ENCODE measurements at places on chromosomes 4 and X. TPM values are rescaled to one million over a fixed set of nuclear protein-coding genes. Genes with fewer than 3 reads are reported as not detected.

- DNase-seq, result no peak
Observed at GRCh38 chr4:146178126-146178525, 2.6 kb downstream of the LSM6 start.

DNA sequence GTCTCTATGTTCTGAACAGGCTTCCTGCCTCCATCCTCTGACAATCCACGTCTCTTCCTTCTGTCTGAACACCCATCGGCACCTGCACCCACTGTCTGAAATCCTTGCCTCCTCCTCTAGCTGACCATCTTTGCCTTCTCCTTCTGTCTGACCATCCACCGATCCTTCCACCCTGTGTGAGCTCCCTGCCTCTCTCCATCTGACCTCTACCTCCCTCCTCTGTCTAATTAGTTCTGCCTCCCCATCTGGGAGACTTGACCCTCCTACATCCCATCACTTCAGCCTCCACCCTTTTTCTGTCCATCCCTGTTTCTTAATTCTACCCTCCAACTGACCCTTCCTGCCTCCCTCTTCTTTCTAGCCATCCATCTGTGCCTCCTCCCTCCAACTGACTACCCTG lies 10.0 kb downstream of the SLC38A5 start:
- no peak for DNase-seq

DNA sequence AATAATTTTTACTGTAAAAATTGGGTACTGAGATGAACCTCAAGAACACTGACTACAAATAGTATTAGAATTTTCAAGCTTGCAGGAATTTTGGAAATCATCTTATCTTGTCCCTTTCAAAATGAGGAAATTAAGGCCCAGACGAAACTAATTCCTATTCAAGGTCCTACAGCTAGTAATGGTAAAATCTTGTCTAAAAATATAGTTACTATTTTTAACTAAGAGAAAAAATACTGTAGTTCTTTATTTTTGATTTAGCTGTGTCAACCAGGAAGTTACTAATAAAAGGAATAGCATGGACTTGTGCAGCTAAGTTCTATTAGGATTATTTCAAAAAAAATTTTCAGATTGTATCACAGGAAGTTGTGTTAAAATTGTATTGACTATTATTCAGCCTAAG lies 12.7 kb downstream of the PRIMPOL start:
- DNase-seq, result no peak

DNA sequence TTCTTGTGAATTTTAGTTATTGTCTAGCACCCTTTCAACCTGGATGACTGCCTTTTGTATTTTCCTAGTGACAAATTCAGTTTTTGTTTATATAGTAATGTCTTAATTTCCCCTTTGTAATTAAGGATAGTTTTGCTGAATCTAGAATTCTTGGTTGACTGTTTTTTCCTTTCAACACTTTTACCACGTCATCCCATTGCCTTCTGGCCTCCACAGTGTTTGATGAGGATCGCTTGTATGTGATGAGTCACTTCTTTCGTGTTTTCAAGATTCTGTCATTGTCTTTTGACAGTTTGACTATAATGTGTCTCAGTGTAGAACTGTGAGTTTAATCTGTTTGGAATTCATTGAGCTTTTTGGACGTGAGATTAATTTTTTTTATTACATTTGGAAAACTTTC lies 30.1 kb downstream of the KDM6A start:
- DNase-seq, result no peak

- no peak for DNase-seq
Observed at GRCh38 chr4:79875344-79875899, 197.6 kb downstream of the ANTXR2 start.

GRCh38 chr4:86831262-86832130 lies 17.7 kb downstream of the SLC10A6 start:
- peak; percentile 39 for DNase-seq

GRCh38 chrX:124239911-124240310 lies 92.5 kb upstream of the TEX13D start:
- no peak for DNase-seq

- DNase-seq, result peak; percentile 40
Observed at GRCh38 chrX:143635915-143636314, at the start of gene SLITRK4. Gene SLITRK4, minus strand, starts transcription at chrX:143636101. Its CDS starts 4,993 bp downstream, at chrX:143631108.

DNA sequence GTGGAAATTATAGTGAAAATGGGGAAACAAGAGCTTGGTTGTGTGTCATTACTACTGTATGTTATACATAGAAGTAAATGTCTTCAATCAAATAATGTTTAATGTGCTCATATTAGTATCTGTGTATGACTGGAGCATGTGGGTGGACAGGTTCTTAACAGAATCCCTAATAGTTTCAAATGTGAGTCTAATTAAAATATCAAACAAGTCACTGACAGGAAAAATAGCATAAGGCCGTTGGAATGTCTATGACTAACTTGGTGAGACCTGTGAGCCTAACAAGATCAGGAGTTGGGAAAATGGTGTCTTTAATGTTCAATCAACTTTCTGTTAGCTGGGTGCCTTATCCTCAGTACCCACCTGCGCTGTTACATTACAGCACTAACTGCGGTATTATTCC lies 6.2 kb upstream of the CXCL3 start:
- no peak for DNase-seq

- DNase-seq, result no peak
Observed at GRCh38 chrX:154821523-154821922, 12.9 kb downstream of the SMIM9 start.

DNA sequence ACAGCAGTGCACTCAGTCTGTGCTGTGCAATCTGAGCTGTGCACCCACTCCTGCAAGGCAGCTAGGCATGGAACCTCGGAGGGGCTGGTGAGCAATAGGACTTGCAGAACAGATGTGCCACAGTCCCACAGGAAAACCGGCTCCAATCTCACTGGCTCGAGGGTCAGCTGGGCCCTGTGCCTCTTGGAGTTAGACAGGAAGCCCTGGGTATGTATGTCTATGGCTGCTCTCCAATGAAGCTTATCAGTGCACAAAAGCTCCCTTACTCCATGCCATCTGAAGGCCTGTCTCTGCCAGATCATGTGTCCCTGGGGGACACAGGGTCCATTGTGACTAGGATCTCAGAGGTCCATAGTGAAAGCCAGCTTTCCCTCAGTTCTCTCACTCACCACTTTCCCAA lies 335.8 kb downstream of the SH3BGRL start:
- no peak for DNase-seq

GRCh38 chr4:89056292-89056952 lies 563 bp downstream of the FAM13A start:
- DNase-seq, result no peak

DNA sequence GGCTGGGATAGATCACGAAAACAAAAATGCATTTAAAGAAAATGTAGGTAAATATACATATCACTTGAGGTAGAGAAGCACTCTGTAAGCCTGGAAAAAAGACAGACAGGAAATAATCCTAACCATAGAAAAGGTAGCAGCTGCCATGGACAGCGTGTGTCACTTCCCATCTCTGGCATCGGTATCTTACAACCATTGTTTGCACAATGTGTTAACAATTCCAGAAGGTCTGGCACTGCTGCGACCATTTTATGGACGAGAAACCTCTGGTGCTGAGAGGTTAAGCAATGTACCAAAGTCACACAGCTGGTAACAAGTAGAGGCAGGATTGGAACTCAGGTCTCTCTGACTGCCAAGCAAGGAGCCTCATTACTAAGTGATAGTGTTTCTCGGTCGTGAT lies 1.7 kb upstream of the MTNR1A start:
- no peak for DNase-seq

GRCh38 chrX:29172880-29173279 lies 585.6 kb downstream of the IL1RAPL1 start:
- DNase-seq, result no peak

- DNase-seq, result peak; percentile 55
Observed at GRCh38 chr4:54090804-54091623, 8.9 kb upstream of the GSX2 start.

- peak; percentile 29 for DNase-seq
Observed at GRCh38 chr4:30839583-30840520, 119.7 kb downstream of the PCDH7 start.

GRCh38 chr4:169682372-169683047 lies 62.1 kb downstream of the CLCN3 start:
- no peak for DNase-seq

DNA sequence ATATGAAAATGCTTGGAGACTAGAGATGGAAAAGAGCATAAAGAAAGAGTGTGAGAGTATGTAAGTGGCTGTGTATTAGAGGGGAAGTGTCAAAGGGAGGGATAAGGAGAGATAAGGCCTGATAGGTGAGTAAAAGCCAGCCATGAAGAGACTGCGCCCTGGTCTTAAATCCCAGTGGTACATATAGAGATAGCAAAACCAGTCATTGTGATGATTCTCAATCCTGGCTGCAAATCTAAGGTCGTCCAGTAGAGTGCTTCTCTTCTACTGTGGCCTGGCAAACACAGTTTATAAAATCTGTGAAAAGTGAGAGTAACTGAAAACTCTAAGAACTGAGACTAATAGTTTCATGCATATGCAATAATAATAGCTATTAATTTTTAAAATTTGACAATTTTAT lies 86.9 kb downstream of the MAB21L2 start:
- no peak for DNase-seq

DNA sequence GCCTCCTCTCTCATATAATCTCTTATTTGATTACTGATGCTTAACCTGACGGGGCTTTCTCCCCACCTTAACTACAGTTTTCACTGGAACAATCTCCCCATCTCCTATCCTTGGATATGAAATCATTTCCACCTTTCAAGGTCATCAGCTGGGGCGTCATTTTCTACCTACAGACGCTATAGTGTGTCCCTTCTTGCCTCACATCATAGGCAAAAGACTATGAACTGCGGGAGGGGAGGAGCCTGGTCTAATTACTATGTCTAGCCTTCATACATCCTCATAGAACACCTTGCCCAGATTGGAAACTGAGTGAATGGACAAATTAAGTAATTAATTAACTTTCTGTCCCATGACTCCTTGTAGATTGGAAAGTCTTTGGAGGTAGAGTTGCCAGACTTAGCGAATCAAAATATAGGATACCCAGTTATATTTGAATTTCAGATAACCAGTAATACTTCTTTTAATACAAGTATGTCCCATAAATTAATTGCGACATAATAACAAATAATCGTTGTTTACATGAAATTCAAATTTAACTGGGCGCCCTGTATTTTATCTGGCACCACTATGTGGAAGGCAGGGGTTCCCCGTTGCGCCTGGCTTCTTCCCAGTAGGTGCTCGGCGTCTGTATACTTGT lies 752 bp upstream of the ATP6AP2 start:
- peak; percentile 17 for DNase-seq

Gene ANKRD50
- polyA plus RNA-seq, result 7.3 TPM

Gene HGFAC
- polyA plus RNA-seq, result 1.7 TPM

Gene PAGE2
- not detected for polyA plus RNA-seq

Gene GAGE12J
- polyA plus RNA-seq, result not detected

Gene ZFYVE28
- 3.1 TPM for polyA plus RNA-seq

Gene GLRB
- polyA plus RNA-seq, result 5.2 TPM

Gene AR
- polyA plus RNA-seq, result 1.3 TPM

Gene FAT1
- 35.3 TPM for polyA plus RNA-seq

Gene PHOX2B
- not detected for polyA plus RNA-seq

Gene WNK3
- 10.6 TPM for polyA plus RNA-seq

Gene GIMD1
- polyA plus RNA-seq, result not detected

Gene ADH6
- 11.9 TPM for polyA plus RNA-seq

Gene TMEM271
- polyA plus RNA-seq, result not detected

Gene PRICKLE3
- 9.3 TPM for polyA plus RNA-seq

Gene JCHAIN
- polyA plus RNA-seq, result not detected

Gene SPANXB1
- polyA plus RNA-seq, result 1.9 TPM

All from hepatocyte (in vitro differentiated cells).